NCI-H524 treated with DMSO at 0.1 percent for 48 hours (cell line): ENCODE measurements at places on chromosomes 3 and 15.

DNA sequence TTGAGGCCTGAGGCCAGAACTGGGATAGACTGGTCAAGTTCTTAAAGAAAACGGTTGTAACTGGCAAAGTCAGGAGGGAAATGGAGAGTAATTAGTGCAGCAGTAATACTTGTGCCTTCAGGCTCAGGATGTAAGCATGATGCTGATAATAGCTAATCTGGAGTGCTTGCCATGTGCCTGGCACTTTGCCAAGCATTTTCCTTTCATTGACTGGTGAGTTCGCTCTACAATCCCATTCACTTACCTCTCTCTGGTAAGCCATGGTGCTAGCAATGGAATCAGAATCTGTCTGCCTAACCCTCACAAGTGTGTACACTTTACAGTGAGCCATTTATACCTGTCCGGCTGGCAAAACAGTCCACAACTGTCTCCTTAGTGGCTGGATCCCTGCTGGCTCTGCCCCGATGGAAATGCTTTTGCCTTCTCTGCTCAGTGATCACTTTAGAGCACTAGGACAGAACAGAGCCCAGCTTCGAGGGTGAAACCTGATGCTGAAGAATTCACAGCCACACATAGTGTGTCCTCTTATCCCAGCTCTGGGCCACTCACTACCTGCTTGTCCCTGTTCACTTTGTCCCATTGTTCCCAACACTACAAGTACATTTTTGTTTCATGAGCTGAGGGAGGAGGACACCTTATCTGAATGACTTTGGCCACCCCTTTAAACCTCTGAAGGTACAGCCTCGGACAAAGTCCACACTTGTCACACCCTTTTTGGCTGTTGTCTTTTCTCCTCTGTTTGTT lies 10.3 kb downstream of the CHP1 start:
- no peak for DNase-seq

- DNase-seq, result no peak
These were observed 526.8 kb upstream of the TBL1XR1 start for GRCh38 chr3:177724020-177724638.

GRCh38 chr3:146128939-146129338 lies 32.0 kb downstream of the PLOD2 start:
- no peak for DNase-seq

GRCh38 chr3:186281176-186281575 lies 80.9 kb downstream of the DGKG start:
- DNase-seq, result no peak

- DNase-seq, result no peak
These were observed 113.1 kb downstream of the EDEM1 start for GRCh38 chr3:5300638-5301037.

DNA sequence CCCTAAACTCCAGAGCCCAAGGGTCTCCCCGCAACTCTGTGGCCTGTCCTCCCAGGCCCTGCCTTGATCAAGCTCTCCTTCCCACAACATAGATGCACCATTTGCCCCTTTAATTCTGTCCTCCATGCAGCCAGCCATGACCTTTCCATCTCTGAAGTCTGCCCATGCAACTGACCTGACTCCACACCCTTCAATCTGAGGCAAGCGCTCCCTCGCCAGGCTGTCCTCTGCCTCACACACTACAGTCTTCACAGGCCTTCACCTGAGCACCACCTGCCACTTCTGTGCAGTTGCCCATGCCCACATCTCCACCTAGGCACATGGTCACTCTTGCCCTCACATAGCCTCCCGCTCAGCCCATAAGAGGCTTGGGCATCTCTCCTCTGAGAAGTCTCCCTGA lies 244.0 kb downstream of the OCA2 start:
- no peak for DNase-seq
